ENCODE measurements at places on chromosomes 3 and 15. TPM values are rescaled to one million over a fixed set of nuclear protein-coding genes. Genes with fewer than 3 reads are reported as not detected.

The CNTN4 gene
- total RNA-seq = not detected

The MYO5A gene
- 42.8 TPM for total RNA-seq

The GOLGA8G gene
- not detected for total RNA-seq

The USP50 gene
- total RNA-seq = 0.33 TPM

The ANKRD63 gene
- total RNA-seq = not detected

The XRN1 gene
- 128 TPM for total RNA-seq

The CLDN1 gene
- total RNA-seq = not detected

The DGKG gene
- total RNA-seq = 0.25 TPM

The TEX9 gene
- total RNA-seq = 1.1 TPM

The ZNF860 gene
- not detected for total RNA-seq

The UBAP1L gene
- total RNA-seq = 8.0 TPM

The REC114 gene
- not detected for total RNA-seq

The NMNAT3 gene
- 2.2 TPM for total RNA-seq

The FBXO40 gene
- not detected for total RNA-seq

The MAP2K5 gene
- 25.6 TPM for total RNA-seq

The TBC1D23 gene
- 45.4 TPM for total RNA-seq

The GP9 gene
- total RNA-seq = 8.6 TPM

The GTF2E1 gene
- 15.7 TPM for total RNA-seq

The ROPN1B gene
- not detected for total RNA-seq

The HGD gene
- total RNA-seq = 4.0 TPM

The GOLGA6L10 gene
- 1.2 TPM for total RNA-seq

The ASB14 gene
- total RNA-seq = not detected

The PRICKLE2 gene
- 3.3 TPM for total RNA-seq

The XIRP1 gene
- total RNA-seq = 0.24 TPM

The ACKR2 gene
- 0.56 TPM for total RNA-seq

The WDR76 gene
- total RNA-seq = 12.9 TPM

The GPR62 gene
- not detected for total RNA-seq

The TRIM42 gene
- total RNA-seq = not detected

The CEMIP gene
- 0.82 TPM for total RNA-seq

The CELF6 gene
- 3.2 TPM for total RNA-seq

The CCDC54 gene
- total RNA-seq = not detected

The PATL2 gene
- total RNA-seq = 112 TPM

The SYNPR gene
- not detected for total RNA-seq

The B2M gene
- 7,665 TPM for total RNA-seq

The SPTSSB gene
- 14.1 TPM for total RNA-seq

The PRKCD gene
- total RNA-seq = 60.0 TPM

The SOX14 gene
- not detected for total RNA-seq

The RGMA gene
- not detected for total RNA-seq

The LDHAL6B gene
- not detected for total RNA-seq

The TMC3 gene
- not detected for total RNA-seq
